ENCODE measurements at places on chromosomes 13 and 19.

GRCh38 chr19:7930765-7931164, 4.8 kb upstream of the CTXN1 start:
- no peak for DNase-seq

- peak; percentile 56 for DNase-seq
Observed at GRCh38 chr19:33295621-33296487, 6.5 kb downstream of the CEBPA start.

DNA sequence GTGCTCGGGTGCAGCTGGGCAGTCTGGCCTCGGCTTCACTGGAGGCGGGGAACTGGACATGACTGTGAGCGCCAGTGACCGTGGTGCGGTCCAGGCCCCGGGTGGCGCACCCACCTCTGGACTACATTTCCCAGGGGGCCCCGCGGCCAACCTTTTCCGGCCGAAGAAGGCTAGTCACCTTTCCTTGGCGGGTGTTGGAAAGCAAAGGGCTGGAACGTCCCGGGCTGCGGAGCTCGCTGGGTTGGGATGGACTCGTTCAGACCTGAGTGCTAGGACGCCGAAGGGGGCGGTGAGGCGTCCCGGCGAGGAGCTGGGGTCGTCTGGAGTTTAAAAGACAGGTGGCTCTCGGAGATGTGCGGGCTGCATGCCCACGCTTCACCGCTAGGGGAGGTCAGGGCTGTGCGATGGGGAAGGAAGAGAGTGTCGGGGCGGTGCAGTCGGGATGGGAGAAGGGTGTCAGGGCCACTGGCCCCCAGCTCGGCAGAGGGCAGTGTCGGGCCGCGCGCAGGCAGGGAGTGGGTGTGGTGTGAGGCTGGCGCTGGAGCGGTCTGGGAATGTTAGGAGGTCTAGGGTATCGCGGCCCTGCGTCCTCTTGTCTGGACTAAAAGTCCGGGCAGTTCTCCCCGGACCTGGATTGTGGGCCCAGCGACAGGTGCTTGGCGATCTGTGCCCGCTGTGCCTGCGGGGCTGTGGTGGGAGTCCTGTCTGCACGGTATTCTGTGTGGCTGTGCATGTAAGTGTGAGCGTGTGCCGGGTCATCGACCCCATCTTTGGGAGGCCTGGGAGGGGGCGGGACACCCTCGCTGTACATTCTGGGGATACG, 57.1 kb downstream of the ZNF568 start:
- peak; percentile 77 for DNase-seq

DNA sequence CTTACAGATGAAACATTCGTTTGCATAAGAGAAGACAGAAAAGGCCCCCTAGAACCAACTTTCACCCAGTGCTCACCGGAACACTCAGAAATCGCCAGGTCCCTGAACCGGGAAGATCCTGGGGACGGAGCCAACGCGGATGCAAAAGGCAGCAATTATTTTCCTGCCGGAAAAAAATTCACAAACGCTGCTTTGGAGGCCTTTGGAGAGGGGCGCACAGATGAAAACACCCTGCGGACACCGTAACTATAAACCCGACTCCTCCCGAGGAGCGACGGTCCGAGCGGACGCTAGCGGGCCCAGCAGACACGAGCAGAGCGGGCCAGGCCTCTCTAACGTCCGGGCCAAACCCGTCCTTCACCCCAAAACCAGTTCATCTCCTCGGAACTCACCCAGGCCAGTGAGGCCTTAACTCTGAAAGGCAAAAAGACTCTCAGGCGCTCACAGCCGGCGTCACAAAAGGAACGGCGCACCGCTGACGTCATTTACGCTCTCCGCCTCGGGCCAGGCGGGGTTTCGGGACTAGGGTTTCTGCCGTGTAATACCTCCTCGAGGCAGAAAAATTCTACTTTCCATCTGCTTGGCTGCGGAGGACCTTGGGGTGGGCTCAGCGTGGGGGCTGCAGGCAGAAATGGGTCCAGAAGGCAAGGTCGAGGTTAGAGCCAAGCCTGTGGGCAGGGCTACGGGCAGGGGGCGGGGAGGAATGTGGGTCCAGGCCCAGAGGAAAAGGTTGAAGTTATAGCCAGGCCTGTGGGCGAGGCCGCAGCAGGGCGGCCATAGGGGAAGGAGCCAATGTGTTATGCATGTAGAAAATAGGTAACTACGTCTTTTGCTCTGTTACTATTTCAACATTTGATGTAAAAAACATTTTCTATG, at the start of gene ZNF426:
TSS of gene ZNF426 (minus strand) at position 463 of the 876 bp plus-strand sequence. CDS start 2,413 bp downstream, outside the sequence.
- DNase-seq: peak; percentile 92

DNA sequence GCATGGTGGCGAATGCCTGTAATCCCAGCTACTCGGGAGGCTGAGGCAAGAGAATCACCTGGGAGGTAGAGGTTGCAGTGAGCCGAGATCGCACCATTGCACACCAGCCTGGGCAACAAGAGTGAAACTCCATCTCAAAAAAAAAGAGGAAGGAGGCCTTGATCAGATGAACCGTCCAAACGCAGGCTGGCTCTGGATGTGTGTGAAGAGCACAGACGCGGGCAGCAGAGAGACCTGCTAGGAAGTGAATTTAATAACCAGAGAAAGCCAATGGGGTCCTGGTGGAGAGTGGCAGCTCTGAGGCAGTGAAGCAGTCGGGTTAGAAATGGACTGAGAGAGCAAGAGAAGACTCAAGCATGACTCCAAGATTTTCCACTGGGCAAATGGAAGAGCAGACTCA, 136.5 kb downstream of the RNF17 start:
- DNase-seq: no peak

- no peak for DNase-seq
Observed at GRCh38 chr13:97826421-97827012, 127.0 kb upstream of the IPO5 start.

DNA sequence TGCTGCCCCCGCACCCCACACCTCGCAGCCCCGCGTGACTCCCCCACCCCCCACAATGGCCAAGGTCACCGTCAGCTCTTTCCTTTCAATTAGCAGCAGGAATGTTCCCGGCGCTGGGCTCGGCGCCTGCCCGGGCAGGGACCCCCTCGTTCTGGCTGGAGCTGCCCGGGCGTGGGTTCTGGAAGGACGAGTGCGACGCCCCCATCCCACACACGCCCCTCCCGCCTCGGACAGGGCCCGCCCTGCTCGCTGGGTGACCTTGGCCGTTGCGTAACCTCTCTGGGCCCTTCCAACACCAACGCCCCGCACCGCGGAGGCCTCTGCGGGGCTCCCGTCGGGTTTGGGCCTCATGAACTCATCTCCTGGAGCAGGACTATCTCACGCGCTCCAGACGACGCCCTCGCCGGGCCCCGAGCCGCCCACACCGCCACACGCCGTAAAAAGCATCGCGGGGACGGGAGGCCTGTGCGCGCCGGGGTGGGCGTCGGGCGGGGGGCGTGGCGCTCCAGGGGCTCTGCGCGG, 10.3 kb downstream of the PALM start:
- no peak for DNase-seq

DNA sequence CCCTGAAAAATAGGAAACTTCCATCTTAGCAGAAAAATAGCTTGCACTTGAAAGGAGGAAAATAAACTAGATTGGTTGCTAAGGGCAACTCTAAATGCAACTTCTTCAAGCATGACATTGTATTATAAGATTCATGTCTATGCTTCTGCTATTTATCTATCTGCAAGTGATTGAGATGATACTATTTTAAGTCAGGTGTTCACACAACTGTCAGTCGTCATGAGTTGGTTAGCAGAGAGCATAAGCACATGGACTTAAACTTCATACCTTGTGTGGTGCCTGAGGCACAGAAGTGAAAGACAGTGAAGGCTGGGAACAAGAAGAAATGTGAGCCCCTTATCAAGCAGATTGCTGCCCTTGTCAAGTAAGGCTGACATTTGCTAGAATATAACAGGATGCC, 82.9 kb downstream of the SLITRK5 start:
- no peak for DNase-seq

GRCh38 chr13:113646921-113647340, 11.1 kb downstream of the ATP4B start:
- no peak for DNase-seq

DNA sequence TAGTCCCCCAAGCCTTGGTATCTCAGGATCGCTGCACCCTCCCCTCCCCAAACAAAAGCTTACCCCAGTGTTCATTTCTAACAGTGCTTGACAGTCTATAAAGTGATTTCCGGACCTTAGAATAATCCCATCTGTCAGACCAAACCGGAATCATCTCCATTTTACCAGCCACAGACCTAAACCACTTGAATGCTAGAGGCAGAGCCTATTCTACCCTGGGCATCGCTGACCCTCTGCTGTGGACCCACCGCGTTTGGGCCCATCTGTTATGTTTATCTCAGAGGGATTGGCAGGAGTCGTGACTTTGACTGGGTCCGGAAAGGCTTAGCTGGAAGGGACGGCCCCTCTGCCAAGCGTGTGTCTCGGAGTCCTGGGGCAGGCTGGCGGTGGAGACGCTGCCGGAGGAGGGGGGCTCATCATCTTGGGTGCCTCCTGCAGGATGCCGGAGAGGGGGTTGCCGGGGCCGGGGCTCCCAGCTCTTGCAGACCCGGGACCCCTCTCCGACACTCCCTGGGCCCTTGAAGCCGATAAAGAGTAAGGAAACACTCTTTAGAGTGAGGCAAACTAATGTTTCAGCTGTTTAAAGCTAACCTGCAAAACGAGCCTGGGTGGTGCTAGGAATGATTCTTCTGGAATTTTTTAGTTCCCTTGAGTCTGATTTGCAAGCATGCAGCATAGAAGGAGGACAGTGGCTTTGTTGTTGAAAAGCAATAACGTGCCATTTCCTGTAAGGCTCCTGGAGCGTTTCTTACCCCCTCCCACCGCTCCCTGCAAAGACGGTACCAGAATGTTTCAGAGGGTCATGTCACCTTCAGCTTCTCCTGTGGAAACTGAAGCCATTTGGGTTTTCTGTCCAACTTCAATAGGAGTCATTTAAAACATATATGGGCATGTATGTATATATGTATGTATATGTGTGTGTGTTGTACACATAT, 1.3 kb downstream of the SLC25A42 start:
- no peak for DNase-seq

GRCh38 chr13:99311137-99311536, 3.9 kb upstream of the GPR183 start:
- no peak for DNase-seq

GRCh38 chr13:24011266-24011665, 114.0 kb upstream of the C1QTNF9B start:
- DNase-seq: no peak

GRCh38 chr13:79775830-79776229, 294.9 kb downstream of the NDFIP2 start:
- no peak for DNase-seq

DNA sequence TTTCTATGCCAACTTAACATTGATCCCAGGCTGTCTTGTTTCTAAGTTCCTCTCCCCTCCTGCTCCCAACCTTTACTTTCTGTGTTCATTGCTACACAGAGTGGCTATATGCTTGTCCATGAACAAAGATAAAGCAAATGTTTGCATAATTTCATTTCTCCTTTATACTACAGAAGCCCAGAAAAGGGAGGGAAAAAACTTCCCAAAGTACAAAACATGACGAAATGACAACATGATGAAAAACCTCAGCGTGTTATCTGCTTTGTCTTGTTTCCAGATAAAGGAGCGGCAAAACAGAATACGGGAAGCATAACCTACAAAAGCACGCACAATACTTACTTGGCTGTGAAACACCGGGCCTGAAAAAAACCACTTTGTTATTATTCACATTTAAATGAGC, 336.8 kb downstream of the DNAJC15 start:
- no peak for DNase-seq

GRCh38 chr19:47521473-47522180, 6.8 kb upstream of the NAPA start:
- DNase-seq: no peak

DNA sequence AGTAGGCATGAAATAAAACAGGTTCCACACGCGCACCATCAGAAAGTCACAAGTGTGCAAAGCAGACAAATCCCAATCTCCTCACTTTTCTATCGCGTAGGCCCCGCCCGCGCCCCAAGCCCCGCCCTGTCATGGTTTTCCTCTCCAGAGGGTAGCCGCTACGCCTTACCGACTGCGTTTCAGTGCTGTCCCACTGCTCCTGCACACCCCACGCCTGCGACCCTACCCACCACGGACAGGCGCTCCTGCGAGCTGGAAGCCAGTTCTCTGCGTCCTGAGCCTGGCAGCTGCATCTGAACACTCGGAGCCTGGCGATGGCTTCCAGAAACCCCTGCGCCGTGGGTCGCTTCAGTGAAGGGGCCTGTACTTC, 379 bp upstream of the ZNF470 start:
- DNase-seq: no peak

DNA sequence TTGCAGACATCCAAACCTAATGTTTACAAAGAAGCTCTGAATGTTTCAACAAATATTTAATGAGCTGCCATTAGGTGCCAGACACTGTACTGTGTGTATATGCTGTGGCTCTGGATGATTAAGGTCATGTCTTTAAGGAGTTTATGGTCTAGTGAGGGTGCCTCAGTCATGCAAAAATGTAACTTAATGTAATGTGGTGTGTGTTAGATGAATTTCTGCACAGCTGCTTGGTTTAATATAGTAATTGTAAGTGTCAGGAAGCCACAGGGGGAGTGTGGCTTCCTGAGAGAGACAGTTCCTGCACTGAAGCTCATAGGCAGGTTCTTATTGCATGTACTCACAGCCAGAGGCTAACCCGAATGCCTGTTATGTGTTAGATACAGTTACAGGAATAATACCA, 43.3 kb downstream of the SPATA13 start:
- no peak for DNase-seq

DNA sequence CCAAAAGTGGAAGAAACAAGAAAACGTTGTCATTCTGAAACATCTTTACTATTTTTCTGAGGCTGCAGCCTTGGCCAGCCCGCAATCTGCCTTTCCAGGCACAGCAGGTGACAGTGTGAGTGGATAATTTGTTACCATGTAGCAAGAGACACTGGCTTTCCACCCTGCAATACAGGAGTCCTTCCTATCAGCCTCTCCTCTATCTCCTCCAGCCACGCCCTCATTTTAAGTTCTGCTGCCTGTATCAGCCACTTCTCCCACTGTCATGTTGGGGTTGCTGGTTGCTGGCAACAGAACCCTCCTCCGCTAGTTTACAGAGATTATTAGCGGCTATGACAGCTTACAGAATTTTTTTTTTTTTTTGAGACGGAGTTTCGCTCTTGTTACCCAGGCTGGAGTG, 7.7 kb upstream of the LGALS7 start:
- DNase-seq: no peak

GRCh38 chr19:56476651-56477428, at the start of gene ZNF667:
ZNF667 (minus strand) TSS chr19:56477345; CDS start chr19:56462370, 14,975 bp downstream.
- peak; percentile 7 for DNase-seq

GRCh38 chr13:52827839-52828238, 20.6 kb downstream of the PCDH8 start:
- no peak for DNase-seq

GRCh38 chr19:40742477-40742876, 7.8 kb downstream of the ACTMAP start:
- DNase-seq: no peak

DNA sequence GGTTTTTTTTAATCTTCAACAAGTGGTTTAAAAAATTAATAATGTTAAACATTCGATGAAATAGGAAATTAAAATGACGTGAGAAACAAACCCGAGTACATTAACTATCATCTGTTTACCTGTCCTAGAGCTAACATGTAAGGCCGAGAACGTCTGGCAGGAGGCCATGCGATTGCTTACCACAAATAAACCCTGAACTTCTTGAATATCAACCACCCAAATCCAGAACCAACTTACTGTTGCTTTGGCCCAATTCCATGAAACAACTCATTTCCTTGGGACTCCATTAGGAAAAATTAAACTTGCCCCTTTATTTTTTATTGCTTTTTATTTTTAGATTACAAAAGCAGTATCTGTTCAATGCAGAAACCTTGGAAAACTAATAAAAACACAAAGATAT, 228.9 kb upstream of the IRS2 start:
- DNase-seq: no peak
